ENCODE measurements at places on chromosomes 12 and 14.

DNA sequence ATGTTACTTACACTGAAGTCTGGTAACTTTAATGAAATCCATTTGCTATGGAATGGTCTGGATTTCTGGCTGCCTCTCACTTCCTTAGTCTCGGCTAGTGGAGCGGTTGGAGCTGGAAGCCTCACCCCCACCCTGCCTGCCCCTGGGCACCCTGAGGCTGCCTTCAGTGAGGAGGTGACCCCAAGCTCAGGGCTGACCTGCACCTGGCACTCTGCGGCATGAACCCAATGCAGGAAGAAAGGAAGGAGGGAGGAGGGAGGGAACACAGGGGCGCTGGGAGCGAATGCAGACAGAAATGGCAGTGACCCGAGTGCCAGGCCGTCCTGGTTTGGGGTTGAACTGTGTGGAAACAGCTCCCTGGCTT is 353.1 kb downstream of the TMEM121 start:
- no peak for DNase-seq

DNA sequence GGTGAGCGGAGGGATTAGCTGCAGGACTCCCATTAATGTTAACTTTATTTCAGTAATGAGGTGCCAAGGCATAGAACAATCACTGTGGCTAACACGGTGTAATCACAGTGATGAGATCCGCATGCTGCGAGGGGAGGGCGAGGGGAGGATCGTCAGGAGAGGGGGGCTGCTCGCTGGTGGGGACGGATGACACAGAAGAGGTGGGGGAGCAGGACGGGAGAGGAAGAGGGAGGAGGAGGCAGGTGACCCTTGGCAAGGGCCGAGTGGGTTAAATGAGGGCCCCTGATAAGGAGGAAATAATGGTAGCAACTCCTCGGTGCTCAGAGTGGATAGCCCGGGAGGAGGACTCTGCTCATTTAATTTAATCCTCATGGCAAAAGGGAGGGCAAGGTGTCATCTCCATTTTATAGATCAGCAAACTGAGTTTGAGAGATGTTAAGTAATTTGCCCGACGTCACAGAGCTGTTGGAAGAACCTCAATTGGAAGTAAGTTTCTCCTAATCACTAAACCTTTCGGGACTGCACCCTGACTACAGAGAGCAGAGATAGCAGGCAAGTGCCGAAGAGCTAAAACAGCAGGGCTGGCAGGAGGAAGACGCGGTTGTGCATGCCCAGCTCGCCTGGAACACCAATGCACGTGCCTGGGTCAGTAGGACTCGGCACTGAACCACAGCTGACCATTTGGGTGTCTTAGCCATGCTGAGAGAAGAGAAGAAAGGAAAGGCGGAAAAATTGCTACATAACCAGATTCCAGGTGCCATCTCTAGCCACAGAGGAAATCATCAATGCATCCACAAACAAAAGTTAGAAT is 43.0 kb downstream of the SPRING1 start:
- no peak for DNase-seq

GRCh38 chr14:63881926-63882325 is 29.1 kb downstream of the SYNE2 start:
- no peak for DNase-seq

- no peak for DNase-seq
Measured at GRCh38 chr12:15982921-15983320, 71.8 kb downstream of the DERA start.

- no peak for DNase-seq
Measured at GRCh38 chr14:90830931-90831701, 14.9 kb upstream of the TTC7B start.

DNA sequence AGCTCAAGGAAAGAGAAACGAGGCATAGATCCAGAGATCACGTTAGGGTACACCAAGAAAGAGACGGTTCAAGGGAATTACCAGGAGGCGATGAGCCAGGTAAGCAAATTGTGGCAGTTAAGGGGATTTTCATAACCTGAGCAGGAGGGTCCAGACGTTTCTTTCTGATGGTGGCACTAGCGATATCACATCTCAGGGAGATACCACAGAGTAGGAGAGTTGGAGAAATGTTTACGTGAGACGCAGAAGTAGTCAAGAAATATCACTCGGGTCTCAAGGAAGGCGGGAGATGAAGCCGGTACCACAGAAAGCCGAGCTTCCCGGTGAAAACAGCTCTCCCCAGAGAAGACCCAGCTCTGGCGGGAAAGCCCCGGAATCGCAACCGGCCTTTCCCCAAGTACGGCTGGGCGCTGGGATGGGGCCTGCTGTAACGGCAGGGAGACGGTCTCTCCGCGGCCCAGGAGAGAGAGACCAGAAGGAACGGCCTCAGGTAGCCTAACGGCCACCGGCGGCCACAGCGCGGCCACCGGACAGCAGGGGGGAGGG is 485 bp downstream of the SENP1 start:
- DNase-seq: no peak

- no peak for DNase-seq
Measured at GRCh38 chr12:109467978-109468676, 9.0 kb downstream of the KCTD10 start.

GRCh38 chr12:50764286-50765094 is 589 bp downstream of the ATF1 start:
- DNase-seq: peak; percentile 77

DNA sequence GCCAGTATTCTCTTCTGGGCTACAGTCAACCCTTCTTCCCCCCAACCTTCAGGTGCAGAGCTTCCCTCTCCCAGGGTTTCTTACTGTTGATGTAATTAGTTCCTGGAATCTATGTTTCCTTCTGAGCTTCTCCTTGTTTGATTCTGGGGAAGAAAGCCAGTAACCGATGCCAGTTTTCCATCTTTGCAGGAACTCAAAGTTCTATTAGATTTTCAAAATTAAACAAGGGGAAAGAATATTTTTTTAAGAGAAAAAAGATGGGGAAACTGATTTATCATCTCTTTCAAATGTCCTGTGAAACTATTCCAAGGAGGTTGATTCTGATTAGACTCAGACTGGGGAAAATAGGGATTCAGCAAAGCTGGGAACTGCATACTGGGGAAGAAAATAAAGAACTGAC is 17.9 kb upstream of the FAM234B start:
- no peak for DNase-seq

DNA sequence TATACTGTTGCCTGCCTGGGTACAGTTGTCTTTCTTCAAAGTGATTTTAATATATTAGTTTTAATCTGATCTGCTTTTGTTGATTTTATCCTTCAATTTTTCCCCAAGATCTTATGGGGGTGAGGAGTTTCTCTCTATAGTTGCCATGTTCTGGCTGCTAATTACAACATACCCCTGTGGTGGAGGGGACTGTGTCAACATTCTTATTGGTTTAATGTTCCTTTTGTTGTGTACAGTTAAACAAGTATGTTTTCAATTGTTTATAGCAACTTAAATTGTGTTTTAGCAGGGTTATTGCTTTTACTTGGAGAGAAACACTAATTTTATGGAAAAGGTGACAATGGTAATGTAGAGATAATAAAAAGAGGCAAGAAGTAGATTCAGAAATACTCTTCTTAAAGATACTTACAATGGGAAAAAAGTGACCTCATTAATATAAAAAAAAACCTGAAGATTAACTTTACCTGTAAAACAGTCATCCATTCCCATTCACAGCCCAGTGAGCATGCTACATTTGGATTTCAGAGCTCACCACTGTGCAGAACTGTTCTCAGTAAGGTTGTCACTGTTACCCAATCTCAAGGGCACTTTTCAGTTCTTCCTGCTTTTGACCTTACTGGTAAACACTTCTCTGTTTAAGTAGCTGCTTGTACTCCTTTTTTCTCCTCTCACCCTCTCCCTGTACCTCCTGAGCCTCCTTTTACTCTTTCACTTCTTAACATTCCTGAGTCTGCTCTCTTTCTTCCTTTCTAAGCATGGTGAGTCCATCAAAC is 8.1 kb upstream of the LRRK2 start:
- DNase-seq: no peak

DNA sequence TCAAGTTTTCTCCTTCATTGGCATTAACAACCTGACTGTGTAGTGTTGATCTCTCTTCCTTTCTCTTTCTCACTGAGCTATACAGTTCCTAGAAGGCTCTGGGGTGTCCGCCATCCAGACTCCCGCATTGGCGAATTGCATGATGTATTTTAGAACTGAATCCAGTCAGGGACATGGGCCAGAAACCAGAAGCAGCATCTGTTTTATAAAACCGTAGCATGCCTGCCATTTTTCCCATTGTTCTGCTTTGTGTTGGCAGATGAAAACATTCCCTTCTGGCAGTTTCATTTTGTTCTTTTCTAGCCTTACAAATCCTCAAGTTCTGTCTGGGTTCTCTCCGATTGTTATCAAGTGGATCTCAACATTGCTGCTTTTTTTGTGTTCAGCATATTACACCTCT is 268.3 kb upstream of the SEL1L start:
- no peak for DNase-seq

DNA sequence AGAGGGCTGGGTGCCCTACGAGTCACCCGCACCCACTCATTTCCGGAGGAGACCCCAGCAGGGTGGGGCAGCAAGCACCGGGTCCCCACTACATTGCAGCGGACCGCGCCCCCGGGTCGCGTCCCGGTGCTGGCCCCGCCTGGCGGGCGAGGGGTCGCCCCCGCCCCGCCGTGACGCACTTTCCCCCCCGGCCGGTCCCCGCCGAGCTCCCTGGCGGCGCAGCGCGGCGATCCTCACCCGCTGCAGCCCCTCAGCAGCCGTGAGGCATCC is 106.1 kb downstream of the PRICKLE1 start:
- no peak for DNase-seq

DNA sequence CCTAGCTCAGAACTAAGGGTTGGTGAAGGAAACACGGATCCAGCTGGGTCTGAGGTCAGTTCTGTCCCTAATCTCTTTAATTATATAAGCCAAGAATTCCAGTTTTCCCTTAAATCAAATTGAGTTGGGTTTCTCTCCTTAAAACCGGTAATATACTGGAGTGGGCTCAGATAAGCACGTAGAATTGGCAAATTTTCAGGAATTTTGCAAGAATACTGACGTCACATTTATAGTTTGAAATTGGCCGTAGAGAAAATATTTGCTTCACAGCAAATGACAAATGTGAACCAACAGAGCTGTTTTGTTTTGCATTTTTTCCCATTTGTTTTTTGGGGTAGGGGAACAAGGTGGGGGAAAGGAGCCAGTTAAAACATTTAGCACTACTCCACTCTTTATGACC is 17.4 kb downstream of the C12orf50 start:
- DNase-seq: no peak

GRCh38 chr12:40697566-40698259 is 5.5 kb downstream of the CNTN1 start:
- peak; percentile 70 for DNase-seq

DNA sequence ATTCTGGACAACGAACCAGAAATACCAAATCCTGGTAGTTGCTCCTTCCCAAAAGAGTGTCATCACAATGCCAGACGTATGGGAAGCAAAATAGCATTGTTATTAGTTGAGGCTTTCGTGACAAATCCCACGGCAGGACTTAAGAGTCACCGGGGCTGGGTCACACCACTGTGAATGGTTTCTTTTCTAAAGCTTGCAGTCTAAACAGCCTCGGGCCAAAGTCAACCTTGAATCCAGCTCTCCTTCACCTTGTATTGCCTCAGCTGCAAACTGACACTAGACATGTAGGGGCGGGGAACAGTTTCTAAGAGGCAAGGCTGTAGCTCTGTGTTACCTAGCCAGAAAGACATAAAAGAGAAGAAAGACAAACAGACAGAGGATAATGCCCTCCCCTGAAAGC is 734.8 kb downstream of the MED13L start:
- no peak for DNase-seq

GRCh38 chr12:1870086-1870485 is 48.4 kb downstream of the CACNA2D4 start:
- DNase-seq: no peak

DNA sequence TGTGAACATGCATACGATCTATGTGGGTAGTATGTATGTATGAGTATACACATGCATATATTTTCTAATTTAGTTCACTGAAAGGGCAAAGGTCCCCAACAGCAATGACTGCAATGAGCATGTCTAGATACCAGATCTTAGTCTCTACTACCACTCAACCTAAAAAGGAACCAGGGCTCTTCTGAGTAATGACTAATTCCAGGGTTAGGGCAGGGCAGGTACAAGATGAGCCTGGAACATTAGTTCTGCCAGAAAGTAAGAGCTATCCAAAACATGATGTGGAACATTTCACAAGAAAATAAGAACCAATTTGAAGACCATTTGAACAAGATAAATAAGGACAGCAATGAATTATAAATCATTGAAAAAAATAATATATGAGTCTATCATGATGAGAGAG is 91.3 kb upstream of the PDZRN4 start:
- DNase-seq: no peak

DNA sequence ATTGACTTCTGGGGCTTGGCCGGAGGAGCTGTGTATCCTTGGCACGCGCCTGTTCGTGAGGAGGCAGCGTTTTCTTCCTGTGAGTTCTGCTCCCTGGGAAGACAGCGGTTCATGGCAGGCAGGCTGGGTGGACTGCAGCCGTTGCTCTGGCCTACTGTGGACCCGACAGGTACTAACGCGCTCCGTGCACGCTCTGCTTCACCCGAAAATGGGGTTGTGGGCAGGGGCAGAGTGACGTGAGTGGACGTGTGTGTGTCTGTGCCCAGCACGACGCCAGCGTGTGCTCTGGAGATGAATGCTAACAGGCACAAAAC is 179.1 kb downstream of the KIF26A start:
- DNase-seq: no peak

DNA sequence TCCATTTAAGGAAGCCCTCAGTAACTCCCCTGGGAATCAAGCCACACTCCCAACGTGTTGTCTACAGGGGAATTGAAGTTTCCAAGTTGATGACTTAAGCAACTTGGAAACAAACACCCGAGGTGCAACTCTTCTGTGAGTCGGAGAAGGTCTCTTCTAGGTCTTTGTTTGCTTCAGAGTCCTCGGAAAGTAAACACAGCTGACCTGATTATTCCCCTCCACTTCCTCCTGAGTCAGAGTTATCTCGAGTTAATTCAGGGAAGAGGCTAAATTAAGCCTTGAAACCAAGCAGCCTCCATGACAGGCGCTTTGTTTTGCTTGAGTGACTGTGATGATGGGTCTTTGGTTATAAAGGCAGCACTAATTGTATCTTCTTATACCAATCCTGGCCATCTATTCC is 41.8 kb downstream of the TUNAR start:
- DNase-seq: no peak

DNA sequence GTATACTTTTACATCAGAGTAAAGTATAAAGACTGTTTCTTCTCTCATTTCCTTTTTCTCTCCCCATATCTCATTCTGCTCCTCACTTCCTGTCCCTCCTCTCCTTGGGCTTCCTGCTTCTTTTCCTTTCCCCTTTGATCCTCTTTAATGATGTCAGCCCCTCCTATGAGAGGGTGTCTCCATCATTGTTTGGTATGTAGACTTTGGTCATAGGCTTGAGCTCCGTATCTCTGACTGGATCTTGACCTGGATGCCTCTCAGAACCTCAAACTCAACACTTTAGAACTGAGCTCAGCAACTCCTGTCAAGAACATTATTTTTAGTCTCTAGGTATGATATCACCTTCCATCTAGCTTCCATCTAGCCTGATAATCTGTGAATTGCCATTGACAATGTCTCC is 50.3 kb downstream of the AKAP6 start:
- no peak for DNase-seq

All from NCI-H446 (cell line).